ENCODE measurements at places on chromosomes 12 and 14.
A peak's percentile ranks its signal among the peaks of the same experiment; 100 is the strongest.

GRCh38 chr14:92668276-92668973 lies 80.0 kb downstream of the LGMN start:
- DNase-seq, result no peak

GRCh38 chr14:32724867-32725471 lies 213.7 kb upstream of the NPAS3 start:
- DNase-seq, result no peak

- DNase-seq, result no peak
Measured at GRCh38 chr12:63844391-63845341, at the start of gene SRGAP1. SRGAP1 (plus strand) TSS chr12:63844700; CDS start chr12:63844817, 117 bp downstream.

DNA sequence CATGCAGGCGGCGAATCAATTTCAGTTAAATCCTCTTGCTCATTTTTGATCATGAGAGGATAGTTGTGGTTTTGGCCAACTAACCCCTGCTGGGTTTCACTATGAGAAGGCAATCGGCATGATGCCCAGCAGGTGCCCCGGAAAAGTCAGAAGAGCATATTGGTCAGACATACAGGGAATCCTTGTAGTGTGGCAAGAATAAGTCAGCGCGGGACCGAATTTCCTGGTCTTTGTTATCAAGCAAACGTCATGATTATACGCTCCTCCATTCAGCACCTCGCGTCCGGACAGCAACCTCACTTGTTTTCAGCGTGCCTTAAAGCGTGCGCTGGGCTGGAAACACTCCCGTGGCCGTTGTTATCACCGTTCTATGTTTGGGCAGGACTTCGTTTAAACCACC lies 1.8 kb downstream of the TBC1D30 start:
- DNase-seq, result no peak

DNA sequence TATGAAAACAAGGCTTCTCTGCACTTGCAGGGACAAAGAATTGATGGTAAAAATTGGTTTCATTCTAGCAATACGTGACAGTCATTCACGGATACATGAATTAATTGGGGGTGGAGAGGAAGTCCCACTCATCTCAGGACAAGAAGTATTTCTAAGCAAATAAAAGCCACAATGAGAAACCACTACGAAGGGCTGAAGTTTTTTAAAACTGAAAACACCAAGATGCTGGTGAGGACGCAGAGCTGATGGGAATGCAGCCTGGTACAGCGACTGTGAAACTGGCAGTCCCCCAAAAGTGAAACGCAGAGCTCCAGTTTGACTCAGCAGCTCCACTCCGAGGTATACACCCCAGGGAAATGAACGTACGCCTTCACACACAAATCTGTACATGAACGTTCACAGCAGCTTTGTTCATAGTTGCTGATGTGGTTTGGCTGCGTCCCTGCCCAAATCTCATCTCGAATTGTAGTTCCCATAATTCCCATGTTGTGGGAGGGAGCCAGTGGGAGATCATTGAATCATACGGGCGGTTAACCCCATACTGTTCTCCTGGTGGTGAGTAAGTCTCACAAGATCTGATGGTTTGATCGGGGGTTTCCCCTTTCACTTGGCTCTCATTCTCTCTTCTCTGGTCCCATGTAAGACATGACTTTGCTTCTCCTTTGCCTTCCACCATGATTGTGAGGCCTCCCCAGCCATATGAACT lies 89.0 kb downstream of the SCARB1 start:
- peak; percentile 73 for DNase-seq

DNA sequence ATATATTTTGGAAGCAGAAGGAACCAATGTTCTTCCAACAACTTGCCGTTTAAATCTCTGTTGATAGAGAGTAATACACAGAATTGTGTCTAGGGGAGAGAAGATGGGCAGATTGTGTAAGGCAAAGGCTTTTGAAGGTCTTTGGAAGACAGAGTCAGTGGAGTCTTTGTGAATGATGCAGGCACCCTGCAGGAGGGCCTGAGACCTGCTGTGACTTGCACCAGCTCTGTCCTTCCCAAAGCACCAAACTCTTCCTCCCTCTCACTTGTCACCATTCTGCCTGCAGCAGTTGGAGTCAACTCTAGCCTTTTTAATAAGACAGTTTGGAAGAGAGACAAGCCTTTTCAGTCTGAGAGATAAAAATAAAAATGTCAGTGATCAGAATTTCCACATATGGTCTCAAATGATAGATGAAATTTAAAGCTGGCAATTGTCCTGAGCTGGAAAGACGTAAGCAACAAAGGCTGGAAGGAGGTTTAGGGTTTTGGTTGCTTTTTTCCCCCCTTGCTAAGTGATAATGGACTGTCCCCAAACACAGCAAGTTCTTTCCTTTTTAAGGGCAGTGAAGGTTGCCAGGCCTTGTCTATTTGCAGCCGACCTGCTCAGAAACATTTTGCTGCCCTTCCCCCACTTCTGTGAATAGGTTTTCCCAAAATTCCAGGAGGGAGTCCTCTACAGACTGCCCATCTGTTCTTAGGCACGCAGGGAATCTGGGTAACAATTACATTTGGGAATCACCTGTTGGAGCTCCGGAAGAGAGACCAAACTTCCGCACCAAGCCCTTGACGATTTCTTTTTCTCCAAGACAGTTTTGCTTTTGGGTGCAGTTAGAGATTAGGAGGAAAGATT lies 103.0 kb upstream of the NTF3 start:
- no peak for DNase-seq

DNA sequence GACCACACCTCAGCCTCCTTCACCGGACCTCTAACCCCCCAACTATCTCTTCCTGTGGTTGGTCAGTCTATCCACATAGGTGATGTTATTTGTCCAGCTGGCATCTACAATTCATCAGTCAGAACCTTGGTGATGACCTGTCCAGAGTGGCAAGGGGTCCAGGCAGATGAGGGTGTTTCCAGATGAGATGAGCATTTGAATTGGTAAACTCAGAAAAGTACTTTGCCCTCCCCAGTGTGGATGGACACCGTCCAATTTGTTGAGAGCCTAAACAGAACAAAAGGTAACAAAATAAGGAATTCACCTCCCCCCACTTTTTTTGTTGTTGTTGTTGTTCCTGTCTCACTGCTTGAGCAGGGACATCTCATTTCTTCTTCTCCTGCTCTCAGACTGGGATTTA lies 34.3 kb upstream of the LRP6 start:
- DNase-seq, result no peak

DNA sequence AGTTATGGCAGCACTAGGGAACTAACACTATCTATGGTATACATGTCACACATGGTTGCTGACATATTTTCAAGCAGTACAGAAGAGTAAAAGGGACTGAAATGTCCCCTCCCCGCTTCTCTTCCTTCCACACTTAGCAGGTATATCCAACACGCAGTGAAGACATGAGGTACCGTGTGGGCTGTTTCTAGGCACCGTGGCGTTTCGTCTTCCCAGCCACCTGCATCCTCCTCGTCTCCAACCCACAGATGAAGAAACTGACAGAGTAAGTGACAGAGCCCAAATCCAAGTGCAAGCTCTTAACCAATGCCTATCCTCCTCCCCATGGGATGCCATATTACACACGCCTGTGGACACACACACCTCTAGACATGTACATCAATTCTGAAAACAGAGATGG lies 32.4 kb downstream of the SLC8B1 start:
- no peak for DNase-seq

- no peak for DNase-seq
Measured at GRCh38 chr14:38930022-38930421, 173.0 kb downstream of the SEC23A start.

GRCh38 chr14:74109369-74109768 lies 24.6 kb downstream of the LIN52 start:
- no peak for DNase-seq

DNA sequence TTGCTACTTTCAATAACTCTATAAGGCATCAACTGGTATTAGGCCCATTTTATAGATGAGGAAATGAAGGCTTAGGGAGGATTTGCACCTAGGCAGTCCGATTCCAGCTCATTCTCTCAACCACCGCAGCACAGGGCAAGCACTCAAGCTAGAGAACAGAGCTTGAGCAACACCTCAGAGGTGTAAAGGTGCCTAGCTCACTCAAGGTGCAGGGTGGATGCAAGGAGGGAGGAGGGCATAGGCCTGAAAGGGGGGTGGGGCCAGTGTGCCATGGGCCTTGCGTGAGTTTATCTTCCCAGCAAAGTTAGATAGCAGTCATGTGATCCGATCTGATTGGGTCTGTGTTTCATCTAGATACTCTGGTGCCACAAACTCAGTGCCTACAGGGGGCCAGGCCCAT lies 10.2 kb upstream of the EMP1 start:
- DNase-seq, result no peak

DNA sequence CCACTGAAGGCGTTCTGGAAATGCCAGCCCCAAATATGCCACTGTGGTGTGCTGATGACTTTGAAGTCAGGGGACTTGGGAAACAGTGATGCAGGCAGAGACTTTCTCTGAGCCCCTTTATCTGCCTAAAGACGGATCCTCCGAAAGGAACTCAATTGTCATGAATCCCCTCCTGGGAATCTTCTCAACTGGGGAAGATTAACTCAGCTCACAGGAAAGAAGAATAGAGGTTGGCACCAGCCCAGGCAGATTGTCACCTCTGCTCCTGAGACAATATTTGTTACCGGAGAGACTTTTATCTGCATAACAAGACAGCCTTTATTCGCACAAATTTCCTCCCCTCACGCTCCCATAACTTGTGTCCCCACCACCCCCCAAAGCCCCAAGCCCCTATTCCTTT lies 414.4 kb downstream of the FUT8 start:
- no peak for DNase-seq

DNA sequence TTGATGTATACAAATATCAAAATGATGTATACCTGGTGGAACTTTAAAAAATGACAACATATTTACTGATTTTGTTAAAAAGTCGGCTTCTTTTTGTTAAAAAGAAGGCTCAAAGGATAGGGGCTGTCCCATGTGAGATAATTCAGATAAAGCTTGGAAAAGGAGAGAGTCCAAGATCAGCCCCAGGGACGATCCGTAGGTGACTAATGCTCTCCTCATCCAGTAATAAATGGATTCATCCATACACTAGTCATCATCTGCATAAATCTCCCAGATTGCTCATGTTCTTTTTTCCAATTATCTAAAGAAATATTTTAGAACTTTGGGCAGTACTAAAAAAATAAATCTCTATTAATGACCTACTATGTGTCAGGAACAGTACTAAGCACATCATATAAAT lies 23.4 kb upstream of the FSCB start:
- DNase-seq, result no peak
